ENCODE measurements at places on chromosomes 16 and 17.

DNA sequence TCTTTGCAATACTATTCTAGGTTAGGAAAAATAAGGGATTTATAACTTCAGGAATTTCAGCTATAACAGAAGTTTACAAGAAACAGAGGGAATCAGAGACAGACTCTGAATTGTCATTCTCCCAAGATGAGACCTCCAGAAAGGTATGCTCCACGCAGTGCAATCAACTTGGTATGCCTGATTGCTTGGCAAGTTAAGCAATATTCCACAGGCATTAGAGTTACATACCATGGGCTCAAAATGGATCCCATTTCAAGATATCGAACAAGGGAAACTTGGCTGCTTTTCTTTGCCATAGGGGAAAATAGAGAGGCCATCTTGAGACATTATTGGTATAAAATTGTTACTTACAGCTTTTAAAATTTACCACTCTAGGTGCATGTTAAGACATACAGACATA lies 615.6 kb upstream of the SOX9 start:
- no peak for DNase-seq

DNA sequence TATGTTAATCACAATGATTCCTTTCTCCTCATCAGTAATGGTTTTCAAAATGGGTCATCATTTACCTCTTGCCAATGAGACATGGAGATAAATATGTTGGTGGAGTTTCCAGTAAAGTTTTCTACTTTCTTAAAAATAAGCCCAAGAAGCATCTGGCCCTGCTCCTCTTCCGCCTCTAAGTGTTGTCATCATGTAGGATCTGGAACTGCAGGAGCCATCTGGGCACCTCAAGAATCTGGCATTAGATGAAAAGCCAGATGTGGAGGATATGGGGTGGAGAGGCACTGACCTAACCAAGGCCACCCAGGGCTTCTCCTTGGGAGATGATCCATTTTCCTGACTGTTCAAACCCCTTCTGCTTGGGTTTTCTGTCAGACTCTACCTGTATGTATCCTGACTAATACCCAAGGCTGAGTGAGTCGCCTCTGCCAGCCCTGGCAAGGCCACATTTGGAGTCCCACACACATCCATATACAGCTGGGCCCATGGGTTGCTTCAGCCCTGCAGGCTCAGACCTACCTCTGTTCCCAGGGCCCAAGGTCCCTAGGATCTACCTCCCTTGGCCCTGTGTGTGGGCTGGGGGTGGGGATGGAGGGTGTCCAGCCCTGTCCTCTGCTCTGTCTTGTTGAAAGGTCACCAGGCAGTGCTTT lies 24.6 kb downstream of the CCDC182 start:
- DNase-seq, result no peak

DNA sequence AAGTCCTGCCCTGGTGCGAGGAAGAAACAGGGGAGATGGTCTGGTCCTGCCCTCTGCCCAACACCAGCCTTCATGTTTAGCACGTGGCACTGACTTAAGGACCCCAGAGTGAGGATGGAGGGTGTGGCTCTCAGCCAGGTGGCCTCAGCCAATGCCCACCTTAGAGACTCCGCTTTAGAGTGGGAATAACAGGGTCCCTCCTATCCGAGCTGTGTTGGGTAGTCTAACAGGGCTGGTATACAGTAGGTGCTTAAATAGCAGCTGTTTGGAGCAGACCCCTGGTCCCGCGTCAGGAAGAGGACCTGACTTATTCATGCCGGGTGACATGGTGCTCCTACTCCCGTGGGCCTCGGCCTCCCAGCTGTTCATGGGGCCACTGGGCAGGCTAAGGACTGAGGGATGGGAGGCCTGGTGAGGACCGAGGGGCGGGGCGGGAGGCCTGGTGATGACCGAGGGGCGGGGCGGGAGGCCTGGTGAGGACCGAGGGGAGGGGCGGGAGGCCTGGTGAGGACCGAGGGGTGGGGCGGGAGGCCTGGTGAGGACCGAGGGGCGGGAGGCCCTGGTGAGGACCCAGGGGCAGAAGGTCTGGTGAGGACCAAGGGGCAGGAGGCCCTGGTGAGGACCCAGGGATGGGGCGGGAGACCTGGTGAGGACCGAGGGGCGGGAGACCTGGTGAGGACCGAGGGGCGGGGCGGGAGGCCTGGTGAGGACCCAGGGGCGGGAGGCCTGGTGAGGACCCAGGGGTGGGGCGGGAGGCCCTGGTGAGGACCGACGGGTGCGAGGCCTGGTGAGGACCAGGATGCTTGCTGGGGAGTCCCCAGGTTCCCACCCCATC lies 7.6 kb downstream of the ZFPM1 start:
- DNase-seq, result no peak

GRCh38 chr16:3443108-3444031 lies at the start of the genes NAA60 and ZNF597:
NAA60 (plus strand) TSS chr16:3443680; CDS start chr16:3476228, 32,548 bp downstream.
ZNF597 (minus strand) TSS chr16:3443504; CDS start chr16:3443153, 351 bp downstream.
- DNase-seq, result peak; percentile 73

DNA sequence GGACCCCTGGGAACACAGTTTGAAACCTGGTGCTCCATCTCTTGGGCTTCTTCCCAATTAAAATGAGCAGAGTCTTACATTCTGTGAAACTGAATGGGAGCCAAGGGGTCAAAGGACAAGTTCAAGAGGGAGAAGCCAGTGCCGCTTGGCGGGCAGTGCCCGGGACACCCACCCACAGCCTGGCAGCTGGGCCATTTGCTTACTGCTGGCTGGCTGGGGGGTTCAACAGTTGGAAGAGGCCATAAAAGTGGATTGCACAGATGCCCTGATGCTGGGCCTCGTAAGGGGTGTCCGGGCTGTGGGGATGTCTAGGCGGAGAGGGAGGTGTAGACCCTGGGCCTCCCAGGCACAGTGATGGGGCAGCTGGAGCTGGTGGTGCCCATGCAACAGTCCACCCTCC lies 52.1 kb downstream of the CMIP start:
- no peak for DNase-seq

DNA sequence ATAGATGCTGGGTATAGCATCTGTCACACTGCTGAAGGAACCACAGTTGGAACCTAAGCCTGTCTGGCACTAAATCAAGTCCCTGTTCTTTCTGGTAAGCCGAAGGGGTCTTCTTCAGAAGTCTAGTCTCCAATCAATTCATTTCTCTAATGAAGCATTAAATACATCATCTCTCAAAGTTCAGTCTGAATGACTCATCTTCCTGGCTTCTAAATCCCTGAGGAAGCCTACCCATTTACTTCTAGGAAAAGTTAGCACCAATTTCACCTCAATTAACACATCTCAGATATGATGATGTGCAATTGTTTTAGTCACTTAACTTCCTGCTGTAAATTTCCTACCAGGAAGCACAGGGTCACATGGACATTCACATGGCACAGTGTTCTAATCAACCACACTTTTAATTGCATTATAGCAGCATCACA lies 49.9 kb downstream of the TEX14 start:
- DNase-seq, result no peak

GRCh38 chr17:81516439-81516838 lies 3.8 kb upstream of the ACTG1 start:
- DNase-seq, result no peak

DNA sequence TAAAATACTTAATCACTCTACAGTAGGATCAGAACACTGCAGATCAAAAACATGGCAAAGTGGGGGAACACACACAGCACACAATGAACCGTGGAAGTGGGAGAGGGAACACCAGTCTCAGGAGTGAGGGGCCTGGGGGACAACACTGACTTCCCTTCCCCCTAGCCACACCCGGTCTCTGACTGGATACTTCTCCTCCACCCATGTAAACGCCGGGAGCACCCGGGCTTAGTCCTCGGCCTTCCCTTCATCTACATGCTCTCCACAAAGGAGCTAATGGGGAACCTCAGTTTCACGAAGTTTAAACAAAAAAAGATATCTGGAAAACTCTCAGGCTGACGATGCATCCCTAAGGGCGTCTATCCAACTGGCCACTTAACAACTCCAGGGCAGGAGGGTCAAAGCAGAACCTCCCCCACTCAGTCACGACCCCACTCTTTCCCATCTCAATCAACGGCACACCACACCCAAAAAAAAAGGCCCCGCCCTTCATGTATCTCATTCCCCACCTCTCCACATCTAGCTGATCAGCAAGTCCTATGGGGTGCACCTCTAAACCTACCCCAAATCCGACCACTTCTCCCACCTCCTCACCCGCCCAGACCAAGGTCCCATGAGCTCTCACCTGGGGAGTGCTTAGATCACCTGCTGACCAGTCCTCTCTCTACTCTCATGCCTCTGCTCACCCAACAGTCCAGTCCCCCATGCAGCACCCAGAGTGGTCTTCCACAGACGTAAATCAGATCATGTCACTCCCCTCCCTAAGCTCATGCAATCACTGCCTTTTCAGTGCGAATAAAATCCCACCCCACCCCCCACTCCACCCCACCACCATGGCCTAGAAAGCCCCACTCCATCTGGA lies 7.4 kb downstream of the ZDHHC7 start:
- no peak for DNase-seq

DNA sequence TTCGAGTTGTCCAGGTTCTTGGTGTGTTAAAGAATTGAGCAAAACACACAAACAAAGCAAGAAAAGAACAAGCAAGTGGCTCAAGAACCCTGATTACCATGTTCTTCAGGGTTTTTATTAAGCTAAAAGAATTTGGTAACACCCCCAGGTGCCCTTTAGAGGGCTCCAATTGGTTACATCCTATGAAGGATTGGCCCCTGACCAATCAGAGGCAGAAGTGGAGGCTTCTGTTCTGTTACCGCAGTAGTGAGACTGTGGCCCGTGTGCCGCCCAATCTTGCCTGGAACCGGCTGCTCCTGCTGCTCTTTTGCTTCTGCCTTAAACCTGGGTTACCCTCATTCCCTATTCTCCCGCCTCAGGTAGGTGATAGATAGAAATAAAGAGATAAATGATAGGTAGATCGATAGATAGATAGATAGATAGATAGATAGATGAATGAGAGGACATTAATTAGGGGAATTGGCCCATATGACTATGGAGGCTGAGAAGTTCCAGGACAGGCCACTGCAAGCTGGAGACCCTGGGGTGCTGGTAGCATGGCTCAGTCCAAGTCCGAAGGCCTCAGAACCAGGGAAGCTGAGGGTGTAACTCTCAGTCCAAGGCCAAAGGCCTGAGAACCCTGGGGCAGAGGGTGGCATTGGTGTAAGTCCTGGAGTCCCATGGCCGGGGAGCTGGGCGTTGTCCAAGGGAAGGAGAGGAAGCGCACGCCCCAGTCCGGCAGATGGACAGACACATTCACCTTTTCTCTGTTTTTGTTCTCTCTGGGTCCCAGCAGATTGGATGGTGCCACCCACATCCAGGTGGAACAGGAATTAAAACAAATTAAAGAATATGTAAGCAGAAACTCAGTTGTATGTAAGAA lies 3.5 kb upstream of the CA5A start:
- no peak for DNase-seq

DNA sequence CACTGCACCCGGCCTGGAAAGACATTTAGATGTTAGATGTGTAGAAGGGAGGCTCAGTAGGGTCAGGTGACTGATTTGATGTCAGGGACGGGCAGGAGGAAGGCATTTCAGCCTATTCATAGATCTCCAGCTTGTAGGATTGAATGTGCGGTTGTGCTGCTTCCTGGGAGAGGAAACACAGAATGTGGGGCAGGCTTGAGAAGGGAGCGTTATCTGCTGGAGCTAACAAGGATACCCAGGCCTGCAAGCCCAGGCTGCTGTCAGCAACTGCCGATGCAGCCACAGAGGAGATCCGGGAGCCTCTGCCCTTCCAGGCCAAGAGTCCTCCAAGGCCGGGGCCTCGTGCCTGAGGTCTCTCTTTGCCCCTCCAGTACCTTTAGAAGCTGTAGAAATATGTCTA lies 205.6 kb downstream of the SPECC1 start:
- no peak for DNase-seq

DNA sequence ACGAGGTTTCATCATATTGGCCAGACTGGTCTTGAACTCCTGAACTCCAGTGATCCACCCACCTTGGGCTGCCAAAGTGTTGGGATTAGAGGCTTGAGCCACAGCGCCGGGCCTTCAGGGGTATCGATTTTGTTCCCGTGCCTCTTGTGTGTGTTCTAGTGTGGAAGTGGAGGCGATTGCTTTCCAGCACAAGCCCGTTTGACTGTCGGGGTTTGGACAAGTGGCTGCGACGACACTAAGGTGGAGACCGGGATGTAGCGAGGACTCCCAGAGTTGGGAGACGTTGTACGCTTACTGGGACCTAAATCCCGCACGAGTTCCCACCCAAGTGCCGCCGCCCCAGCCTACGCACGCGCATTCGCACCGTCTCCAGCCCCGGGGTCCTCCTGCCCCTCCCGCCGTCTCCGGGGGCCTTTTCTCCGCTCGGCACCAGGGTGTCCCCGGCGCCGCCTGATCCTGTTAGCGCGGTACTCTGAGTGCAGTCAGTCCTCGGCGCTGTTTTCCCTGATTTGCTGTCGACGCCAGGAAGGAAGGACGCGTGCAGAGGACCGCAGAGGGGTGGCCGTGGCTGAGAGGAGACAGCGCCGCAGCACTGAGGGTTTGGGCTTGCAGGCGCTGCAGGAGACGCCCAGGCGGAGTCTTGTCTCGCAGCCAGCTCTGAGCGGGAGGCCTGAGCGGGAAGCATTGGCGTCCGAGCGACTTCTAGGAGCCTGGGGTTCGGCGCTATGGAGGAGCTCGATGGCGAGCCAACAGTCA lies at the start of gene NUP85:
NUP85 (plus strand) TSS at position 643 of the 756 bp plus-strand sequence; CDS start at position 726, 83 bp downstream.
- peak; percentile 99 for DNase-seq

DNA sequence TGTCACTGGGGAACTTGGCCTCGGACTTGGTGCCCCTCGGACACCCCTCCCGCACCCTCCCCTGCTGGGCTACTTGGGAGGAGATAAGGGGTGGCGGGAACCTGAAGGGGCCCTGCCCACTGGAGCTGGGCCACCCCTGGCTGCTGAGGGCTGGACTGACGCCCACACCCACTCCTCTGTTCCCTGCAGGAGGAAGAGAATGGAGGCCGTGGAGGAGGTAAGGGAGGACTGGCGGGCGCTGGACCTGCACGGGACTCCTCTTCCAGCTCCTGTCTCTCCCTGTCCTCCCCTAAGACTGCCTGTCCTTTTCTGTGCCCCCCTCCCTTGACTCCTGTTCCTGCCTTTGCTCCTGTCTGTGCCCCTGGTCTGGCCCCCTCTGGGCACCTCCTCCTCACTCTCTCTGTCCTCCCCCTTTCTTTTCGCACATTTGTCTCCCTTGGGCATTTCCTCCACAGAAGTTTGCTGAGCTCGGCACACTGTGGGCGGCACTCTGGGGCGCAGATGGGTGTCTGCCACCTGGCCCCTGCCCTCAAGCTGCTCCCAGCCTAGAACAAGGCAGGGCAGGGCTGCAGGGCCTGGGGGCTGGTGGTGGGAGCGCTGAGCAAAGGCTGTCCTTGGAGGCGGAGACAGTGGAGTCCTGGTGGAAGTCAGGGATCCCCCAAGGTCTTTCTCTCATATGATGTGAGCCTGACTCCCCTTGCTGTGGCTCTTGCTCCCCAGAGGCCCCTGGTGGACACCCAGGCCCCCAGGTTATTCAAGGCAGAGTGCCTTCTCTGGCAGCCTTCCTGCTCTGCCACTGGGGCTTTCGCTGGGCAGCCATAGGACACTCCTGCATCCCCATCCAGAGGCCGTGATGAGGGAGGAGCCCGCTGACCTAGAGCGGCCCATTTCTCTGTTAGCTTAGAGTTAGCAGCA lies 32.7 kb downstream of the ARHGAP23 start:
- no peak for DNase-seq

GRCh38 chr17:71632328-71632727 lies 488.5 kb upstream of the SOX9 start:
- no peak for DNase-seq

DNA sequence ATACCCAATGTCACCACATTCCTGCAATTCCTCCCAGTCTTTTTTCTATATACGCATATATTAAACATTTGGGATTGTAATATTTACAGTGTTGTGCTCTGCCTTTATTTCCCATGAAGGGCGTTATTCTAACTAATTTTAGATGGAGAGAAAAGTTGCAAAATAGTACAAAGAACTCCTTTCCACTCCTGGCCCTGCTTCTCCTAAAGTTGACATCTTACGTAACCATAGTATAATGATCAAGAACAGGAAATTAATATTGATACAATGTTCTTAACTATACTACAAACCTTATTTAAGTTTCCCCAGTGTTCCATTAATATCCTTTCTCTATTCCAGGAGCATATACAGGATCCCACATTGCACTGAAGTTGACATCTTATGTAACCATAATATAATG lies 46.3 kb downstream of the TK2 start:
- no peak for DNase-seq
